Right forelimb (tissue), 1 donor: ENCODE measurements at places on chromosomes 2 and 18.

- DNase-seq: no peak
Measured at GRCh38 chr2:179692610-179693009, 168.8 kb downstream of the ZNF385B start.

- no peak for DNase-seq
Measured at GRCh38 chr2:235030126-235030525, 78.3 kb downstream of the SH3BP4 start.

GRCh38 chr2:49262801-49263560 is 108.7 kb upstream of the FSHR start:
- no peak for DNase-seq

DNA sequence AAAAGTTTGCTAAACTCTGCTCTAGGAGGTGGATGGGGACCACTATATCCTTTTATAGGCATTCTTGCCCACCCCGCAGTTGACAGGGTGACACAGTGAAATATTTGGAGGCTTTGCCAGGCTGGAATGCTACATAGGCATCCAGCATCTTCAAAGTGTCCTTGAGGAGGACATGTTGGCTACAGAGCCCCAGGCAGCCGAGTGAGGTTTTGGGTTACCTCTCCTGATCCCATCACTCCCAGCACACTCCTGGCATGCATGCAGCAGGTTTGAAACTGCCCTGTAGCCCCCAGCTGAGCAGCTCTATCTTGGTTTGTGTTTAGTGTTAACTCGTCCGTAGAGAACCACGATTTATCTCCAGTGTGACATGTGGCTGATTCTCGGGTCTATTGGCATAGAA is 7.3 kb downstream of the FOSL2 start:
- DNase-seq: no peak

GRCh38 chr2:143843686-143844085 is 676.2 kb downstream of the ZEB2 start:
- no peak for DNase-seq

GRCh38 chr2:165718610-165719210 is 75.3 kb downstream of the GALNT3 start:
- no peak for DNase-seq

- DNase-seq: no peak
Measured at GRCh38 chr2:83900862-83901261, 558.2 kb downstream of the SUCLG1 start.

GRCh38 chr2:65172994-65173790 is 43.3 kb upstream of the RAB1A start:
- DNase-seq: no peak

- DNase-seq: no peak
Measured at GRCh38 chr18:22385718-22386117, 32.0 kb downstream of the CTAGE1 start.

DNA sequence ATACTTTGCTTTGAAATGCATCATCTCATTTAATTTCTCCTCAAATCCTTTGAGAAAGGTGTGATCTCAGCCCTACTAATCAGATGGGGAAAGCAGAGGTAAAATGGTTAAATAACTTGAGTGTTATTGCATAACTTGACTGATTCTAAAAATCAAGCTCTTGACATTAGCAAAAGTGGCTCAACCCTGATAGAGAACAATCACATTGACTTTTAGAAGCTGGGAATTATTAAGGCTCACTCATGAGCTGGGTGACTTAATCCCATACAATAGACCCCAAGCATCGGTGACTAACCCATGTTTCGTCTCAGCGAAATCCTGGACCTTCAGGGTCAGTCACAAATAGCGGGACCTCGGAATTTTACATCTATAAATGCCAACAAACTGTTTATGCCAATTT is 378.9 kb downstream of the NBAS start:
- no peak for DNase-seq

DNA sequence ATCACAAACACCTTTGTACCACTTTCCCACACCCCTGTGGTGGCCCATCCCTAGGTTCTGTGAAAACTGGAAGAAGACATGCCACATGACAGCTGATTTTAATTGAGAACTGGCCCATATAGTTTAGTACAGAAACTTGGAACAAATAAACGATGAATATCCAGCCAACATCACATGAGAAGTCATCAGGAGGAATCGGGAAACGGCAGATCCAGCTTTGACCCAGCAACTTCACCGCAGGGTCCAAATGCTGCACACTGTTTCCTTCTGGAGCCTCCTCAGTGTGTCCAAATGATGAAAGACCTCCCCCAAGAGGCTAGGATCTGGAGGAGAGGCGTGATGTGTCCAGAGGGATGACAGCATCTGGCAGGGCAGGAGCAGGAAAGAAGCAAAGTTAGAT is 75.5 kb downstream of the COPS8 start:
- no peak for DNase-seq

DNA sequence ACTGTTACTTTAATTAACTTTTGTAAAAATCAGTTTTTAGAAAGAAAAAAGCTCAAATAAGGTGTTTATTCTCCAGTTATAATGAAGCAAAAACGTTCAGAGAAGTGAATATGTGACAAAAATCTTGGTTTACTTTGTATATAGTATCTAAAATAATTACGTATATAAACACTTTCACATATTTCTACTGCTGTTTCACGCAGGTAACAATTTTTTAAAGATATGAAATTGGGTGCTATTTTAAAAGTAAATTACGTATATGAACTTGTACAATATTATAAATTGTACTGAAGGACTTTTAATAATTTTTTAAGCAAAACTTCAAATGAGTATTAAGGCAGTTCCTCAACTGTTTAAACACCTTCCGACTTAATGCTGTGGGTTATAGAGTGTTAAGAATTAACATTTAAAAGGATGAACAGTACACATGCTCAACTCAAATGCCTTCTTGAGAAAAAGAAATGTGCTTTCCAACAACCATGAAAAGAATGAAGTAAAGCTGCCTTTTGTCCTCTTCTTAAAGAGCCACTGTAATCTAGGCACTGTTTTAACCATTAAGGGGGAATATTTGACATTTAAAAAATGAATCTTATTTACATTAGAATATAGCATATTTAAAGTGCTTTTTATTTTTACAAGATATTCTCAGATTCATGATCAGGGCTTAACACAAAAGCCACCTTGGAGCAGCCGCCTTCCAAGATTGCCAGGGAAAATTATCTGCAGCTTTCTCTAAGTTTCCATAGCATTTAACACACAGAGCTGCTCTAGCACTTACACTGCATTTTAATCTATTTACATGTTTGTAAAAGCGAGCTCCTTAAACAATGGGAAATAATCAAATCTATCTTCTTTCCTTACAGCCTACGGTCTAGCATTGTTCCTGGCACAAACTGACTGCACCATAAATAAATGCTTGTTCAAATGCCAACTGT is 56.5 kb upstream of the CDKL4 start:
- DNase-seq: no peak

DNA sequence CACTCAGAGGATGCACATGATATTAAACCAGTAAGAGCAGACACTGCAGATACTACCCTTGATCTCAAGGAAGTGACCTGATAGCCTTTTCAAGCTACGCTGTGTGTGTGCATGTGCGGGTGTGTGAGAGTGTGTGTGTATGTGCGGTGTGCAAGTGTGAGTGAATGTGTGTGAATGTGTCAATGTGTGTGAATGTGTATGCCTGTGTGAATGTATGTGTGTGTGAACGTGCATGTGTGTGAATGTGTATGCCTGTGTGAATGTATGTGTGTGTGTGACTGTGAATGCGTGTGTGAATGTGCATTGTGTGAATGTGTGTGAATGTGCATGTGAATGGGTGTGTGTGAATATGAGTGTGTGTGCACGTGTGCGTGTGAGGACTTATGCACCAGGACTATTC is 53.8 kb downstream of the KCNG2 start:
- no peak for DNase-seq

DNA sequence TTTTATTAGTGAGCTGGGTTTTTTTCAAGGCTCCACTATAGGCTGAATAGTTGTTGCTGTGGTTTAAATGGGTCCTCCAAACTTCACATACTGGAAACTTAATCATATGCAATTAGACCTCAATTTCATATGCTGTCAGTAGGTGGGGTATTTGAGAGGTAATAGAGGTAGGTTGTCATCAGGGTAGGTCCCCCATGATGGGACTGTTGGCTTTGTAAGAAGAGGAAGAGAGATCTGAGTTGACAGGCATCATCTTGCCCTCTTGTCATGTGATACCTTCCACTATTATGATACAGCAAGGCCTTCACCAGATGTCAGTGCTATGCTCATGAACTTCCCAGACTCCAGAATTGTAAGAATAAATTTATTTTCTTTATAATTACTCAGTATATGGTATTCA is 819.4 kb downstream of the LRP1B start:
- no peak for DNase-seq

GRCh38 chr2:2116657-2117056 is 214.4 kb downstream of the MYT1L start:
- no peak for DNase-seq

GRCh38 chr18:23902396-23902795 is 112.2 kb upstream of the TTC39C start:
- no peak for DNase-seq

DNA sequence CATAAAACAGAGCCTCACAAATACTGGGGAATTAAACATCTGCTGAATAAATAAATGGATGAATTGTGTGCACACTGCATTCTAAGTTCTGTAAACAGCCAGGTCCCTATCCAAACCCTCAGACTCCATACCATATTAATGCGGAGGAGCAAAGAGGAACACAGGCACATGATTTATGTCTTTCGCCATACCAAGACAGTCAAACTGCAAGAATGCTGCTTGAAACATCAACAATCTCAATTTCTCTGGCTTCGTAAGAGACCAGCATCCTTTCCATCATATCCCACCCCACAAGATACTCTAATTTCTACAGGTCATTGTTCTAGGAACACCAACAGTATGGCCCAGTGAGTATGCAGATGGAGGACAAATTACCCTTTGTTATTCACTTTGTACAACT is 15.0 kb downstream of the KANSL3 start:
- DNase-seq: no peak

- DNase-seq: no peak
Measured at GRCh38 chr2:149824136-149824535, 236.6 kb upstream of the MMADHC start.

- no peak for DNase-seq
Measured at GRCh38 chr18:28193177-28193778, 16.3 kb upstream of the CDH2 start.

- no peak for DNase-seq
Measured at GRCh38 chr2:163733301-163733938, 2.4 kb downstream of the FIGN start.

- DNase-seq: no peak
Measured at GRCh38 chr18:1665079-1665478, 760.4 kb downstream of the ADCYAP1 start.

- DNase-seq: no peak
Measured at GRCh38 chr2:111659361-111660333, 224.3 kb downstream of the ANAPC1 start.

DNA sequence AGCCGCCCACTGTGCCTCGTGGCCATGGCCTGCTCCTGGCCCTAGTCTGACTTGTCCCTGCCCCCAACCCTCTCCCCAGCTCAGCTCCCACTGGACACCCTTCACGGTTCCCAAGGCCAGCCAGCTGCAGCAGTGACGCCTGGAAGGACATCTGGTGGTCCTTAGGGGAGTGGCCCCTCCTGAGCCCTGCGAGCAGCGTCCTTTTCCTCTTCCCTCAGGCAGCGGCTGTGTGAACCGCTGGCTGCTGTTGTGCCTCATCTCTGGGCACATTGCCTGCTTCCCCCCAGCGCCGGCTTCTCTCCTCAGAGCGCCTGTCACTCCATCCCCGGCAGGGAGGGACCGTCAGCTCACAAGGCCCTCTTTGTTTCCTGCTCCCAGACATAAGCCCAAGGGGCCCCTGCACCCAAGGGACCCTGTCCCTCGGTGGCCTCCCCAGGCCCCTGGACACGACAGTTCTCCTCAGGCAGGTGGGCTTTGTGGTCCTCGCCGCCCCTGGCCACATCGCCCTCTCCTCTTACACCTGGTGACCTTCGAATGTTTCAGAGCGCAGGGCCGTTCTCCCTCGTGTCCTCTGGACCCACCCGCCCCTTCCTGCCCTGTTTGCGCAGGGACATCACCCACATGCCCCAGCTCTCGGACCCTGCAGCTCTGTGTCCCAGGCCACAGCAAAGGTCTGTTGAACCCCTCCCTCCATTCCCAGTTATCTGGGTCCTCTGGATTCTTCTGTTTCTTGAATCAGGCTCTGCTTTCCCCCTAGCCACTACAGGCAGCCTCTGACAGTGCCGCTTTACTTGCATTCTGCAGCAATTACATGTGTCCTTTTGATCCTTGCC is 35.8 kb downstream of the ANO7 start:
- DNase-seq: peak; percentile 67

DNA sequence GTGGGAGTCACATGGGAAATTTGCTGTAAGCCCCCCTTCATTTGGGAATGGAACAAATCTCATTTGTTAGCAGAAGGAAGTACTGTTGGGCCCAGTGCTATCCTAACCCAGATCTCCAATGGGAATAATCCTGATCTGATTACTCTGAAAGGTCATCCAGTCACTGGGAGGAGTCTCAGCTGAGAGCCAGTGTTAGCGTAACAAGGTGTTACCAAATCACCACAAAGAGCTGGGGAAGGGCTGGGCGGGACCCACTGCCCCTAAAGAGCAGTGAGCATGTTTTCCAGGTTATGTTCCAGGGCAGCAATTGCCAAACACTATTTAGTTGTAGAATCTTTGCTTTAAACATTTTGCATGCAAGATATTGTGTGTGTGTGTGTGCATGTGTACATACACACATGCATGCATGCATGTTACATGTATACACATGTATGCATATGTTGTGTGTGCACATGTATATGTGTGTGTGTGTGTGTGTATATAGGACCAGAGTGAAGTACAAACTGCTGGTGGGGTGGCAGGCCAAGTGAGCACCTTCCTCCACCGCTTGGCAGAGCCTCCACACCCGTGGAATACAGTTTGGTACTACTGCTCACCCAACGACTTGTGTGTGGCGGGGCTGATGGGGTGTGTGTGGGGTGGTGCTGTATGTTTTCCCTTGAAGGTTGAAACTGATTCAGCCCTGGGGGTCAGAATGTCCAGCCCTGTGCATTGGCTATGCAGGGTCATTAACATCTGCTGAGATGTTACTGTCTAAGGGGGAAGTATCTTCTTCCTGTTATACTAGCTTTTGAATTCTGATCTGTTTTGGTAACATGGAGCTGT is 15.2 kb downstream of the INPP5D start:
- DNase-seq: no peak

DNA sequence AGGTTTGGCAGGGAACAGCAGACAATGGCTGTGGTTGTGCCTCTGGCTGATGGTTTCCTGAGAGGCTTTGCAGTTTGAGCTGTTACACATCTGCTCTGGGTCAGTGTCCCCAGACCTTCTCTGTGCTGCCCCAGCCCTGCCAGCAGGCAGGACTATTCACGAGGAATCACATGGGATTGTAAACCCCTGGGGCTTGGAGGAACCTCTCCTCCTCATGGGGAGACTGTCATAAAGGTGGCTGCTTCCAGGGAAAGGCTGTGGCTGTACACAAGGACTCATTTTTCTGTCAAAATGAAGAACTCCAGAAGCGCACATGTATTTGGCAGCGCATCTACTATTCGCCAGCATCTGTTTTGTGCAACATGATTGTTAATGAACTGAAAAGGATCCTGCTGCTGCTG is 142.6 kb upstream of the CYP1B1 start:
- no peak for DNase-seq

- DNase-seq: no peak
Measured at GRCh38 chr18:79856119-79857007, 58.6 kb downstream of the KCNG2 start.
